Activated CD4-positive, alpha-beta T cell treated with anti-CD3 and anti-CD28 coated beads, Interleukin-2, amount 50 U/mL, for 1 hour (primary cell): ENCODE measurements at places on chromosomes 11 and 22.

DNA sequence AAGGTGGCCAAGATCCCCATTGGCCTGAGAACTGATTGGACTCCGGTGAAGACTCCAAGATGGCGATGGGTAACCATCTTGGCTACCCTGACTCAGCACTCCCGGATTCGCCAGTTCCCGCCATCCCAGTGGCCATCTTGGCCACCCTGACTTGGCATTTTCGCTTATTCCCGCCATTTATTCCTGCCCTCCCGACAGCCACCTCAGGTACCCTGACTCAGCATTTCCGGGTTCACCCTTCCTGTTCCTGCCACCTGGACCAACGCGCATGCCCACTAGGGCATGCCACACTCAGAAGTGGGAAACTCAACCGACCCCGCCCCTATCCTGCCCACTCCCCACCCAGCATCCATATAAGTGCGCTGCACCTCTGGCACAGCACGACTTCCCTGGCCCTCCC lies 7.8 kb downstream of the OR8K5 start:
- DNase-seq = no peak

DNA sequence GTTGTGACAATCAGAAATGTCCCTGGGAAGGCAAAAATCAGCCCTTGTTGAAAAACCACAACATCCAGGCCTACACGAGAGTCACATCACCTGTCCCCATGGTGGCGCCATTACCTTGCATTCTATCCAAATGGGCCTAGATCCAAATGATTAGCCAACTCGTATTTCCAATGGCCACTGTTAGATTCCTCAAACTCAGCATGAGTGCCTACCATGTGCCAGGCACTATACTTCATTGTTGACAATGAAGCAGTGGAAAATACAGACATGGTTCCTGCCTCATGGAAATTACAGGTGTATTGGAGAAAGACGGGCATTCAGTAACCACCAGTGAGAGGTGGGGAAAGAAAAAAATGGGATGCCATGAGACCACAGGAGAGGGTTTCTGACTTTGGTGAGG lies 29.8 kb upstream of the CREB3L1 start:
- DNase-seq = peak; percentile 40

DNA sequence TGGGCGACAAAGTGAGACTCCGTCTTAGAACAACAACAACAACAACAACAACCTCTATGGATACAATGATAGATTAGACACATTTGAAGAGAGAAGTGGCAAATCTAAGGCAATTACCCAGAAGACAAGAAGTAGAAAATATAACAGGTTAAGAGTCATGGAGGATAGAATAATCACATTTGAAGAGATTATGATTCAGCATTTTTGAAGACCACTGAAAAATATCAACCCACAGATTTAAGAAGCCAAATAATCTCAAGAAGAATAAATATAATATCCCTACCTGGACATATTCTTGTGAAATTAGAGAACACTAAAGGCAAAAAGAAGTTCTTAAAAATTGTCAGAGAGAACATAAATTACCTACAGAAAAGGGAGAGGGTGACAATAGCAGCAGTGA lies 7.9 kb downstream of the LDHC start:
- DNase-seq = no peak

DNA sequence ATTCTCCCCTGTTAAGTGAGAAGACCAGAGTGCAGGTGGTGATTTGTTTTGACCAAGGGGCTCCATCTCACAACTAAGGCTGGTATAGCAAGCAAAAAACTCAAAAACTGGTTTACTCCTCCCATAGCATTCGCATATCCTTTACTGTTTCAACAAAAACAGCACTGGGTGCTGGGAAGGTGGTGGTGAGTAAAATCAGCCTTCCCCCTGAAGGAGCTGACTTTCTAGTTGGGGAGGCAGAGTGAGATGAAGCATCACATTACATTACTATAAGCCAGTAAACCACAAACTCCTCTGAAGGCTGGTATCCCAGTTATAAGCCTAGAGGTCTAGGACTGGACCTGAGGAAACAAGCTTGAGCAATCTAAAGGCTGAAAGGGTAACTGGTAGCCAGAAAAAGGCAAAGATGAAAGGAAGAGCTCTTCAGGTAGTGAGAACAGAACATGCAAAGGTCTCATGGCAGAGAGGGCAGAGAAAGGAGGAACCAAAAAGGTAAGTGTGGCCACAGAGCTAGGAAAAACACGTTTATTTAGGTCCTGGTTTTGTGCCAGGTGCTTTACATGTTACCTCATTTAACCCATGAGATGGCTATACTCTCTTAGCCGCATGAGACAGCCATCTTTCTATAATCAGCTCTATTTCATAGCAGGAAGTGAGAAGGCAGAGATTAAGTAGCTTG lies 22.3 kb downstream of the TMEM123 start:
- DNase-seq = no peak

- DNase-seq = no peak
These were observed 34.3 kb upstream of the ASPHD2 start for GRCh38 chr22:26394777-26395176.

DNA sequence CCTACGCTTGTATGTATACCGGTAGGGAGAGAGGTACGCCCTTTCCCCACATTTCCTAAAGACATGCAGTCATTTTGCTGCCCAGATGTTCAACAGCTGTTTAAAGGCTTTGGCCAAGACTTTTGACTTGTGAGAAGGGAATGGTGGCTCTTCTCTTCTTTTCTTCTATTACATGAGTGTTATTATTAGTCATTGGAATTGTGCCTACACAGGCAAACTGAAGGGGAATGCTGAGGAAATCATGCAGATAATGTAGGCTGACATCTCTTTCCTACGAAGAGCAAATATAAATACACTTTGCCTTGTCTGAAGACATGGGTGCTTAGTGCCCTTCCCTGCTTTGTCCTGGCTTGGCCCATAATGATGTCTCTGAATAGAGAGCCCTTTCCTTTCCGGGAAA lies 194.3 kb upstream of the NARS2 start:
- DNase-seq = no peak

DNA sequence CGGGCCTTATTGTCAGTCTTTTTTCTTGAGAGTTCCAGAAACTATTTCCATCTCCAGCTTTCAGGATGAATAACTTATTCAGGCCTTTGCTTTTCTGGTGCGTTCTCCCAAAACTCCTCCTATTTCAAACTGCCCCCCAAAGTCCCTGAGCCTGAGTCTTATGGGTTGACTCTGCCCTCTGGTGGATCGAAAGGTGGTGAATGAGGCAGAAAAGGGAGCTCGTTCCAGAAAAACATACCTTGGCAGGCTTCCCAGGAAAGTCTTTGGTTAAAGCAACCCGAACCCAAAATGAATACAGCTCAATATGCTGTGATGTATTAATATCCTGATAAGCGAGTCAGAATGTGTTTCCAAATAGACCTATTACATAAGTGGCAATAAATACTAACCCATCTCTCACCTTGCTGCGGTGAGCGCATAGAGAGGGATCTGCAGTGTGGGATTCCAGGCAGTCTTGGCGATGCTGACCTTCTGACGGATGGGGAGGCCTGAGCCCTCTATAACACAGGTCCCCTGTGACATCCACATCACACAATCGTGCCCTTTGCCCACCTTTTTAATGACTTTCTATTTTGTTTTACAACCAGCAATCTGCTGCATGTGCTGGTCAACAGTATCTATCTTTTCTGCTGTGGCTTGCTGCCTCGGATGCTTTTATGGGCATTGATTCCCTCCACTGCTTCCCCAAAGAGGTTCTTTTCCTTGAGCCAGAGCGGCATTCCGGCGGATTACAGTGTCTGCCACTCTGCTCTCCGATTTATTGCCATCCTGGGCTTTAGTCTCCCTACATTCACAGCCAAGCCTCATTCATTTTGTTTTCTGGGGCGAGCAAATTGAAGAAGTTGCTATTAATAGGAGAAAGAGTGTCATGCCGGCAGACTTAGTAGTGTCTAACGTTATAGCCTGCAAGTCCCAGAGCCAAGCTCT lies 756.8 kb downstream of the NTM start:
- no peak for DNase-seq
